Cardiac muscle cell (in vitro differentiated cells and primary cell): ENCODE measurements at places on chromosomes 6 and 20. TPM values are rescaled to one million over a fixed set of nuclear protein-coding genes. Genes with fewer than 3 reads are reported as not detected.
A peak's percentile ranks its signal among the peaks of the same experiment; 100 is the strongest.

Gene CST5
- polyA plus RNA-seq = 0.56 TPM in 1 of 2 replicates, not detected in the other

DNA sequence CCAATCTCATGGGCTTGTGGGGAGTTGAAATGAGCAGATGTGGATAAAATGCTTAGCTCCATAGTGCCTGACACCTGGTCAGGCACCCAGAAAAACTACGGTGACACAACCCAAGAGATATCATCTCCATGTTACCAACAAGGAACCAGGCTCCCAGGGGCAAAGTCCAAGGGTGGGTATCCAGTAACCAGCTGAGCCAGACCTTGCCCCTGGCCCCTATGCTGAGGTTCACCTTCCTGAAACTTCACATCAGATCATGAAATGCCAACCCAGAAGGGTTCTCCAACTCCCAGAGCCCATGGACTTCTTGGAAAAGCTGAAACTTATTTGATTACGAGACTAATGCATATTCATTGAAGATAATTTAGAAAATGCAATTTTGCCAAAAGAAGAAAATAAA is 141.8 kb upstream of the KCNG1 start:
- no peak for DNase-seq

DNA sequence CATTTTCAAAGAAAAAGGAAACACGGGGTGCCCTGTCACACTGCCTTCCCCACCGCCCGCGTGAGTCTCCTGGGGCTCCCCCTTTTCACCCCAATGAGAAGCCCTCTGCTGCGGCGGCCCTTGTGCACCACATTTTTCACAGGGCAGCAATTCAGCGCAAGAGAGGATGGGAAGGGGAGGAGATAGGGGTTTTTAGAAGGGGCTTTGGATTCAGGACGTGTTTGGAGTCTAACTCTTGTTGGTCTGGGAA is 726 bp upstream of the ARFGEF3 start:
- no peak for DNase-seq

DNA sequence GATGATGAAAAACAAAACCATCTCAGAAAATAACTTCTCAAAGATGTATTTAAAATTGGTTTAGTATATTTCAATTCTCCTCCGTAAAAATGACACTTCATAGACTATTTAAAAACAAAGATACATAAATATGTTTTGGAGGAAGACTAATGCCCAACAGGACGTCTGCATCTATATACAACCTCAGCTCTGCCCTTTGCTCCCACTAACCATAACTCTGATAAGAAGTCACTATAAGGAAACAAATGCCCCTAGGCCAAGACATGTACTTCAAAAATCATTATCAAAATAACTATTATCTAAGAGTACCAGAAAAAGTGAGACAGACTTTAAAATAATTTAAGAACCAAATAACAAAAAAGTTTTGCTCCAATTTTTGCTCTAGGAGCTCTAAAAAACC is 23.4 kb downstream of the PLAGL1 start:
- DNase-seq = no peak

DNA sequence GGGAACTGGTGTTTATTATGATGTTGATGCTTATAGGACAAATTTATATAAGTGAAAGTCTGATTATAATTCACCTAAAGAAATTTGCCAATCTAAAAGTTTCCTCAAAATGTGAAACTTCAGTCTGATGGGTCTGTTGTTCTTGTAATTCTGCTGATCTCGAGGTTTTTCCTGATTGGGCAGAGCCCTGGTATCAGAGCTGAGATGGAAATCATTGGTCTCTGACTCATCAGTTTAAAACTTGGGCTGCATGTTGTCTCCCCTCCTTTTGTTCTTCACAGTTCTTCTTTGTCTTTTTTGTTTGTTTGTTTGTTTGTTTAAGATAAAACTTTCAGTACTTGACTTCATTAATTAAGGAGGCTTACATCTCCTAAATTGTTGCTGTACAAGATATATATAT is 5.9 kb downstream of the SMAP1 start:
- peak; percentile 43 for DNase-seq

GRCh38 chr6:57247603-57248002 is 25.5 kb upstream of the RAB23 start:
- peak; percentile 37 for DNase-seq
